ENCODE measurements at places on chromosomes 16 and 17. TPM values are rescaled to one million over a fixed set of nuclear protein-coding genes. Genes with fewer than 3 reads are reported as not detected.

Gene TNK1
- polyA plus RNA-seq: 1.8 TPM

Gene TMEM107
- 3.8 TPM for polyA plus RNA-seq

Gene CHST5
- 0.18 TPM for polyA plus RNA-seq

Gene SLFN14
- polyA plus RNA-seq: not detected

Gene GSPT1
- polyA plus RNA-seq: 16.3 TPM

Gene ARMC5
- 8.2 TPM for polyA plus RNA-seq

Gene CENPX
- 126 TPM for polyA plus RNA-seq

Gene NMRAL1
- polyA plus RNA-seq: 28.0 TPM

Gene SPATA32
- not detected for polyA plus RNA-seq

Gene CCL7
- polyA plus RNA-seq: 0.36 TPM

Gene WBP2
- polyA plus RNA-seq: 128 TPM

Gene TEKT5
- not detected for polyA plus RNA-seq

Gene PERCC1
- polyA plus RNA-seq: not detected

Gene ABCA8
- 22.6 TPM for polyA plus RNA-seq

Gene SLC22A31
- 0.07 TPM for polyA plus RNA-seq

Gene SEPTIN1
- 2.4 TPM for polyA plus RNA-seq

Gene VAT1L
- 5.9 TPM for polyA plus RNA-seq

Gene PRPF8
- 98.1 TPM for polyA plus RNA-seq

Gene OTOA
- polyA plus RNA-seq: 0.03 TPM

Gene TBC1D3H
- polyA plus RNA-seq: not detected

Gene SEPTIN12
- polyA plus RNA-seq: not detected

Gene CACNG1
- not detected for polyA plus RNA-seq

Gene NHLRC4
- polyA plus RNA-seq: 0.46 TPM

Gene PLLP
- 10.4 TPM for polyA plus RNA-seq

Gene MYOCD
- 24.6 TPM for polyA plus RNA-seq

Gene TPSG1
- not detected for polyA plus RNA-seq

Gene TM4SF5
- not detected for polyA plus RNA-seq

Gene PRKCB
- 0.55 TPM for polyA plus RNA-seq

Gene ALOXE3
- polyA plus RNA-seq: not detected

Gene RNF227
- 0.88 TPM for polyA plus RNA-seq

Gene TSPAN10
- polyA plus RNA-seq: 0.46 TPM

Gene PRKCA
- polyA plus RNA-seq: 3.4 TPM

Gene ETV4
- polyA plus RNA-seq: 1.7 TPM

Gene IRX6
- polyA plus RNA-seq: 3.0 TPM

Gene CDH16
- polyA plus RNA-seq: 0.08 TPM

Gene CIBAR2
- not detected for polyA plus RNA-seq

Gene FOXJ1
- not detected for polyA plus RNA-seq

Gene IL17C
- polyA plus RNA-seq: not detected

Gene PDILT
- not detected for polyA plus RNA-seq

Gene KRT33A
- polyA plus RNA-seq: not detected

Gene HSF5
- polyA plus RNA-seq: not detected

Gene PLXDC1
- 4.8 TPM for polyA plus RNA-seq

Gene MYO1C
- polyA plus RNA-seq: 89.6 TPM

Data from heart left ventricle (tissue), 16 donors.